ENCODE measurements at places on chromosomes 2 and 18. TPM values are rescaled to one million over a fixed set of nuclear protein-coding genes. Genes with fewer than 3 reads are reported as not detected.

- H3K36me3 ChIP-seq, result no peaks in the 10 kb centered on the region
- no peak overlapping the region for H3K27ac ChIP-seq
- peaks cover 30% of the 10 kb centered on the region for H3K4me1 ChIP-seq
- peak overlapping the region; percentile 58 for H3K4me3 ChIP-seq
Observed at GRCh38 chr2:72916743-72917137, 579 bp upstream of the EMX1 start.

DNA sequence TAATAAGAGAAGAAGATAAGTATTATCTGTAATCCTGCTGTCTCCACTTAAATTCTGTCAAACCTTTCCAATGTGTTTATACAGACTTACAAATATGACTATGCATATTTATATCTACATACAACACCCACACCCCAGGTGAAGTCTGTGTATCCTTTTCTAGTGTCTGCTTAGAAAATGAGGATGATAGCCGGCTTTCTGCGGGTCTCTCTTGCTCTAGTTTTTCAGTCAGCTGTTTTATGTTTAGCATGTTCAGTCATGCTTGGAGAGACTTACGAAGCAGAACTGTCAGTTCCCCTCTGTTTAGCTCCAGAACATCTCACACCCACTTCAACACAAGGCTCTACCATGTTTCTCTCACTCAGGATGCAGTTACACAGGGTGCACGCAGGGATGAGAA is 137.3 kb upstream of the NFATC1 start:
- H3K27ac ChIP-seq, result no peak overlapping the region
- peaks cover 3% of the 10 kb centered on the region for H3K36me3 ChIP-seq
- H3K4me3 ChIP-seq, result no peak overlapping the region
- H3K4me1 ChIP-seq, result no peaks in the 10 kb centered on the region
- H3K27me3 ChIP-seq, result no peaks in the 10 kb centered on the region
- DNase-seq, result no peak

DNA sequence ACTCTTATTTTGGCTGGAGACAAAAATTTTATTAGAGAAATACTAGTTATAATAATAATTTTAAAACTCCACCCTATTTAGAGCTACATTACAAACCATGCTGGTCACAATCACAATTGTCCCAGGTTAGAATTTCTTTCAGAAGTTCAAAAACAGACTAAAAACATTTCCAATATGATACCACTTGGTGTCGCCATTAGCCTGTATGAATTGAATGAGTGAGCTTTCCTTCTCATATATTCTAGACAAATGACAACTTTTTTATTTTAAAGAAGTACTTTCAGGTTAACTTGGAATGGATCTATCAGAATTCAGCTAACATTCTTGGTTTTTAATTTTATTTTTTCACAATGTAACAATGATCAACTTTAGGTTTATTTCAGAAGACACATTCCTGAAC is 48.0 kb downstream of the SERPINB8 start:
- DNase-seq, result no peak
- H3K36me3 ChIP-seq, result no peaks in the 10 kb centered on the region
- H3K27me3 ChIP-seq, result peaks cover 2% of the 10 kb centered on the region

LRRTM1 gene
- not detected for total RNA-seq

GRCh38 chr2:113032737-113033136 is 19.9 kb downstream of the IL36B start:
- no peak overlapping the region for H3K4me3 ChIP-seq
- H3K27me3 ChIP-seq, result peaks cover 21% of the 10 kb centered on the region
- H3K27ac ChIP-seq, result no peak overlapping the region

Data from activated CD8-positive, alpha-beta T cell treated with anti-CD3 and anti-CD28 coated beads, Interleukin-2, amount 10 ng/mL, durations not matched to agents 7 days and 5 days (primary cell).